ENCODE measurements at places on chromosomes 6 and 20.

DNA sequence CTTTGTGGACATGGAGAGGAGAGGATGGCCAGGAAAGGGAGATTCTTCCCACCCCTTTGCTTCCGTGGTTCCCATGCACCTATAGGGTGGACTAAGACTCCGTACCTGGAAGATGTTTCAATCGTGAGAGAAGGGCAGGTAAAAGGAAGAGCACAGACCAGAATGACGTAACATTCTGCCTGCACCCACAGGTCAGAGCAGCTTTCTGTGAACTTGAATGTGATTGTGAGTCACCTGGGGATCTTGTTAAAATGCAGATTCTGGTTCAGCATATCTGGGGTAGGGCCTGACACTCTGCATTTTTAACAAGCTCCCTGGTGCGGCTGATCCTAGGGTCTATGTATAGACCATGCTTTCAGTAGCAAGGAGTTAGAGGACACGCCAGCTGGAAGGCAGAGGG is 164.1 kb upstream of the SGK1 start:
- no peak for DNase-seq

- no peak for DNase-seq
Observed at GRCh38 chr6:11922901-11923300, 89.2 kb upstream of the HIVEP1 start.

DNA sequence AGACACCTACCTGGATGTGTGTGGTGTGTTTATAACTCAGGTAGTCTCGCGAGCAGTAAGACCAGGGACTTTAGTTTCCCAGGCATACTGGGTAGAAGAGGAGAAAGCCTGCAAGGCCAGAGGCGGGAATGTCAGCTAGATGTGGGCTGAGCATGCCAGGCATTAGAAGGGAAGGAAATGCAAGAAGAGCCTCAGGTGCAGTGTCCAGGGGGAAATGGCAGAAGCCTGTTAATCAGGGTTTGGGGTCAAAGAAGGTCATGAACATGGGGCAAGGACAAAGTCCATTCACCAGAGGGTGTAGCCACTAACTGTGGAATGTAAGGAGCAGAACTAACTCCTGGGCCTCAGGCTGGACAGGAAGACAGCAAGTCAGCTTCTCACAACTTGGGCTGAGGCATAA is 305.0 kb downstream of the SMOC2 start:
- DNase-seq: no peak

DNA sequence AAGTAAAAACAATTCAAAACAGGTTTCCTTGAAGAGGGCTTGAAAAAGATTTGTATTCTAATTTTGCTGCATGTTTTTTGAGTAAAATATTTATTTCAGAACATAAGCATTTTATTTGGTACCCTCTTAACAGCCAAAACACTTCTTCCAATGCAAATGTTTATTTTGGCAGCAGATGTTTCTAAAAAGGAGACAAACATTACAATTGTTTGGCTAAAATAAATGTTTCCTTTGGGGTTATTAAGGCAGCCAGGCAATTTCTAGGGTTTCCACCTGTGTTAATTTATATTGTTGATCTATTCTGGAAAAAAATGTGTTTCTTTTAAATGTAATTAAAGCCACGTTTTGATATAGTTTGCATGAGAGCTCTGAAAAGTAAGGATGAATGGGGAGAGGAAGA is 56.6 kb downstream of the ARID1B start:
- no peak for DNase-seq

DNA sequence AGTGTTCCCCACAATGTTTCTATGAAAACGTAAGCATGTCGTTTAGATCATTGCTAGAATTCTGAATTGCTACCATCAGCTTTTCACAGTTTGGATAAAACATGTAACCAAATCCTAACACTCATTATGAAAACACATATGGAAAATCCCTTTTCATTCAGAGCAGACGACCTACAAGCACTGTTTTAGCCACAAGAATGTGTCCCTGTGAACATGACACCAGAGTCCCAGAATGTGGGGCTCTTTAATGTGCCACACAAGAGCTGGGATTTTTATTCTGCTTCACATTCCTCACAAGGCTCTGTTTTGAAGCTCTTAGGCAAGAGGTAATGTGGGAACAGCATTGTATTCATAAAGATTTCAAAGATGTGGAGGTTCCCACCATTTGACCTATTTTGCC is 141.1 kb upstream of the CITED2 start:
- no peak for DNase-seq

DNA sequence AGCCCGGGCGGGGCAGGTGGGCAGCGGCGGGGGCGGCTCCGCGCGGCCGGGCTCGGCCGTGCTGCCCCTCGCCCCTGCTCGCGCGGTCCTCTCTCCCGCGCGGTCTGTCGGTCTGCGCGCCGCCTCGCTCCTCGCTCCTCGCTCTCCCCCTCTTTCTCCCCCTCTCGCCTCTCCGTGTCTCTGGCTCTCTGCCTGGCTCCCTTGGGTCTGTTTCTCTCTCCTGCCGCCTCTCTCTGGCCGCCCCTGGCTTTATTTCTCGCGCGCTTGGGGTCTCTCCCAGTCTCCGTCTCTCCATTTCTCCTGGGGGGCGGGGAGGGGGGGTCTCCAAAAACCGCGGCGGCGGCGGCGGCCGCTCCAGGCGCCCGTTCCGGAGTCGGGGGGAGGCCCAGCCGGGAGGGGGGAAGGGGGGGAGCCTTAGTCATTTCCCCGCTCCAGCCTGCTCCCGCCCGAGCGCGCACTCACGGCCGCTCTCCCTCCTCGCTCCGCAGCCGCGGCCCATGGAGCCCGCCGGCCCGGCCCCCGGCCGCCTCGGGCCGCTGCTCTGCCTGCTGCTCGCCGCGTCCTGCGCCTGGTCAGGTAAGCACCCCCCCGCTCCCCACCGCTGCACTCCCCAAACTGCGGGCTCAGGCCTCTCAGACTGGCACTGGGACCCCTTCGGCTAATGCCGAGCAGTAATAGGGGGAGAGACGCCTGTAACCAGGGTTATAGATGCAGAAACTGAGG is at the start of gene SIRPA:
Gene SIRPA, plus strand, starts transcription at position 457 of the 723 bp plus-strand sequence. Its CDS starts 41 bp downstream, at position 498.
- no peak for DNase-seq

DNA sequence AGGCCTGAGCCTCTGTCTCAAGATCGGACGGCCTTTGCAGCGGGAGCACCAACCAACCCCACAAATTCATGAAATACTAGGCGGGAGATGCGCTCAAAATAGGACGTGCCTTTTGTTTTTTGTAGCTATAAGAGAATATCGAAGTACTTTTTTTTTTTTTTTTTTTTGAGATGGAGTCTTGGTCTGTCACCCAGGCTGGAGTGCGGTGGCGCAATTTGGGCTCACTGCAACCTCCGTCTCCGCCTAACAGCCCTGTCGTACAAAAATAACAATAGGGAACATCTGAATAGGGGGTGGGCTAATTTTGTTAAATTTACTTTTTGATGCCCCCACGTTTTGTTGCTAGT is 5.9 kb upstream of the TUBB2A start:
- DNase-seq: no peak

GRCh38 chr6:136309171-136309570 is 19.5 kb upstream of the BCLAF1 start:
- DNase-seq: no peak

DNA sequence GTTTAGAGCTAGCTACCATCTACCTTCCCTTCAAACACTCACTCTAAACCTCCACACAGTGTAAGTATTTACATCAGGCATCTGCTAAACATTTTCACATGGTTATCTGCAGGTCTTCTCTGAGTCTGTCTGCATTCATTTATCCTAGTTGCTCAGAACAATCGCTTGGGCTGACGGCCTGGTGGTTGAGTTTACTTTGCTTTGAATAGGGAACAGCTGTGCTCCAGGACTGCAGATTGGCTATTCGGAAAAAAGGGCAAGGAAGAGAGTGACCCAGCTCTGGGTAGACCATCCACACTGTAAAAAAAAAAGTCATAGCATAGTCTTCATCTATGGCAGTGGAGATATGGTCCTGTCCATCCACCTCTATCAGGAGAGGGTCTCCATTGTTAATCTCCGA is 115.3 kb upstream of the ESR1 start:
- DNase-seq: no peak

GRCh38 chr6:55974688-55975087 is 99.3 kb upstream of the BMP5 start:
- DNase-seq: no peak

- DNase-seq: no peak
Observed at GRCh38 chr6:21158873-21159272, 434.7 kb upstream of the SOX4 start.

DNA sequence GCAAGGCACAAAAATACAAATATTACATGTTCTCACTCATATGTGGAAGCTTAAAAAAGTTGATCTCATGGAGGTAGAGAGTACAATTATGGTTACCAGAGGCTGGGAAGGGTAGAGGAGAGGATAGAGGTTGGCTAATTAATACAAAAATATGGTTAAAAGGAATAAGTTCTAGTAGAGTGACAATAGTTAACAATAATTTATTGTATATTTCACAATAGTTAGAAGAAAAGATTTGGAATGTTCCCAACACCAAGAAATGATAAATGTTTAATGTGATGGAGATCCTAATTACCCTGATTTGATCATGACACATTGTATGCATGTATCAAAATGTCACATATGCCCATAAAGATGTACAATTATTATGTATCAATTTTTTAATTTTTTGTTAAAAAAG is 1.8 kb downstream of the ALDH8A1 start:
- no peak for DNase-seq

DNA sequence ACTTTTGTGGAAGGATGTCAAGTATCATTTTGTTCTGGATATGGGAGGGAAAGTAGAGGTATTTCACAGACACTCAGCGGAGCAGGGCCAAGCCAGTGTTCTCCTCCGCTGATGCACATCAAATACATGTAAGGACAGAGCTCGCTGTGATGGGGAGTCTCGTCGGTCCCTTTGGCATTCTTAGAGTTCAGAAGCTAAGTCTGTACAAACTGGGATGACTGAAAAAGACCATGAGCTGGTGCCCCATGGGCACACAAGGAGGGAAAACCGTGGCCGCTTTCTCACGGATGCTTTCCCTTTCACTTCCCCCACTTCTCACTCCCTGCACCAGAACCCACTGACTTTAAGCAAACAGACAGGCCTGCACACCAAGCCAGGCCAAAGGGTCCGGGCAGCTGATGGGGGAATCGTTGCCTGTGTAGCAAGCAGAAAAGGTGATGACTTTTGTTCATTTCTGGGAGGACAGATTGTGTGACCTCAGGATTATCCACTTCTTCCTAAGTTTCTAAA is 27.7 kb upstream of the MPC1 start:
- DNase-seq: no peak

- no peak for DNase-seq
Observed at GRCh38 chr20:14521436-14521835, 184.0 kb upstream of the FLRT3 start.

- DNase-seq: no peak
Observed at GRCh38 chr6:21005816-21006570, 471.7 kb downstream of the CDKAL1 start.

GRCh38 chr20:33871362-33871761 is 60.2 kb downstream of the CHMP4B start:
- no peak for DNase-seq

DNA sequence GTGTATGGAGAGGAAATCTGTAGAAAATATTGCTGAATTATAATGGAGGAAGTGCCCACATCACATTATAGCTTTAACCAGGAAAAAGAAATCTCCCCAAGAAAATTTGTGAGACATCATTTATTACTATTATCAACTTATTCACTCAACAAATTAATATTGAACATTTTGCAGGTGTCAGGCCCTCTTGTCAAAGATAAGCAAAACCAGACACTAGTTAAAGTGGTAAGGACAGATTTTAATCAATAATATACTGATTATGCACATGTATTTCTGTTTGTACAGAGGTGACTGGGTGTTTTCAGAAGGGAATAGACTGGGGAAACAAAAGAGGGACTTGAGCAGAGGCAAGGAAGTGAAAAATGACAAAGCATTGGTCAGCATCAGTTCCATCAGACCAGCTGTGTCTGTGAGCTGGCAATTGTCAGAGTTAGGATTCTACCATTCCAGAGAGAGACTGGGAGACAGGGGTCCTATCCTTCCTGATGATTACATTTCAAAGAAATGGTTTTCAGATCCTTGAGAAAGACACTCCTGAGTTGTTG is 519.2 kb downstream of the UTRN start:
- DNase-seq: no peak

GRCh38 chr20:61185181-61185580 is 66.9 kb upstream of the CDH4 start:
- DNase-seq: no peak

- no peak for DNase-seq
Observed at GRCh38 chr20:36872852-36873251, 3.1 kb upstream of the TLDC2 start.

DNA sequence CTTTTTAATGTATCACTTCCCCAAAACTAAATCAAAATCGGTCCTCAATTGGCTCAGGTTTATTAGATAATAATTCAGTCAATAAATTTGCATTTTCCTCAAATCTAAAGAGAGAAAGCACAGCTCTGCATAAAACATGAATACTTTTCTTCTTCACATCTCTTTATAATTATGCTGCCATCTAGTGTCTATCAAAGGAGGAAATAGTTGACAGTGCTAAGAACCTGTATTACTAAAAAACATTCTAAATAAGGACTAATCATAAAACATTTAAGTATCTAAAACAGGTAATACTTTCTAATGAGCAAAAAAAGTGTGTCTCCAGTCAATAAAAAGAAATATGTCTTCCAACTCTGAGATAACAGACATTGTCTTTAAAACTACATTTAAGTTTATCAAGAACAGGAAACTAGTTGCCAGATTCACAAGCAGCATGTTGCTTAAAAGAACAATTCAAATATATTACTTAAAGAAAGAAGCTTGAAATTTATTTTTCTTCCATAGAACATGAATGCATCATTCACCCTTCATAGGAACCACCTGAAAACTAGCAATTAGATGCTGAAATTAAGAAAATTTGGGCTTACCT is 56.5 kb upstream of the DST start:
- DNase-seq: no peak

DNA sequence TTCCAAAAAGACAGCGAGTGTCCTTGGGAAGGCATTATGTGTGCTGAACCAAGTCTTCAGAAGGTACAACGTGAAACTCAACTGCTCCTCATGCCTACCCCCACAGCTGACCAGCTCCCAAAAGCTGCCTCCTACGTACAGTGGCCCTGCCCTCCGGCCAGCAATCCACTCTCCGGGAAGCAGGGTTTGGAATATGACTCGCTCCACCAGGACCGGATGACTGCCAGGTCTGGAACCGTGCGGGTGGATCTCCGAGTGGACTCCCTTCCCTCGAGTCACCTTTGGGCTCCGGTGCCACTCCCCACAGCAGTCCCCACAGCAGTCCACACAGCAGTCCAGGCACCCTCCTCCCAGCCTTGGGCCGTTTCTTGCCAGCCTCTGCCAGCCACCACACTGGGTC is 4.3 kb downstream of the ZBTB46 start:
- DNase-seq: no peak

- DNase-seq: no peak
Observed at GRCh38 chr6:17505767-17506280, 94.3 kb upstream of the FAM8A1 start.

DNA sequence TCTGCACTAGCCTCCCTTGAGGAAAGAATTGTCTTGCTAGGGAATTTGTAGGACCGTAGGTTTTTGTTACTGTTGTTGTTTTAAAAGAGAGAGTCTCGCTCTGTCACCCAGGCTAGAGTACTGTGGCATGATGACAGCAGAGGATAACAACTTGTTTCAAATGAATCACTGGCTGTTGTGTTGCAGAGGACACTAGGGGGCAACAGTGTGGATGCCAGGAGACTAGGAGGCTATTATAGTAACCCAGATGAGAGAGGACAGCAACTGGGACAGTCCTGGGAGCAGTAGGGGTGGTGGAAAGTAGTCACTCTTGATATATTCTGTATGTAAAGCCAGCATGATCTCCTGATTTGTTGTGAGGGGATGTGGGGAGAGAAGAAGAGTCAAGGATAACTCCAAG is 41.8 kb upstream of the LAMA4 start:
- DNase-seq: no peak

GRCh38 chr6:151553416-151554165 is 59.8 kb downstream of the CCDC170 start:
- DNase-seq: no peak

- no peak for DNase-seq
Observed at GRCh38 chr20:36162272-36162966, 7.9 kb downstream of the EPB41L1 start.

All from activated CD4-positive, alpha-beta T cell treated with anti-CD3 and anti-CD28 coated beads, Interleukin-2, amount 10 ng/mL, durations not matched to agents 24 days and 14 days (primary cell).